ENCODE measurements at places on chromosomes 11 and 22.

DNA sequence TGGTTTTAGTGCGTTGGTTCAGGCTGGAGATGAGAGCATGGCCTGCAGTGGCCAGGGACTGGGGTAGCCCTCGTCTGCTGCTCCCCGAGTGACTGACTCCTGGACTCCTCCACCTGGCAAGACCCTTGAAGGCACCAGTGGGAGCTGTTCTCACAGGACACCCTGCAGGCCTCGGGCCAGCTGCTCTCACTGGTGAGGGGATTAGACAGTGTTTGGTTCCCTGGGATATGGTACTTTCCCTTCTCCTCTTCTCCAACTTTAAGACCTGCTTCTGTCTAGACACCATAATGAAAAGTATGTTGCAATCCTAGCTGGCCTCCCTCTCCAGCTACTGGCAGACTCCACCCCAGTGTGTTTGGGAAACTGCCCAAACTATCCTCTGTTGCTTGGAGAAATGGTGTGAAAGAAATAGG, 168.8 kb upstream of the CADM1 start:
- no peak for DNase-seq

- DNase-seq = no peak
These were observed 22.3 kb downstream of the PIK3IP1 start for GRCh38 chr22:31269892-31270579.

DNA sequence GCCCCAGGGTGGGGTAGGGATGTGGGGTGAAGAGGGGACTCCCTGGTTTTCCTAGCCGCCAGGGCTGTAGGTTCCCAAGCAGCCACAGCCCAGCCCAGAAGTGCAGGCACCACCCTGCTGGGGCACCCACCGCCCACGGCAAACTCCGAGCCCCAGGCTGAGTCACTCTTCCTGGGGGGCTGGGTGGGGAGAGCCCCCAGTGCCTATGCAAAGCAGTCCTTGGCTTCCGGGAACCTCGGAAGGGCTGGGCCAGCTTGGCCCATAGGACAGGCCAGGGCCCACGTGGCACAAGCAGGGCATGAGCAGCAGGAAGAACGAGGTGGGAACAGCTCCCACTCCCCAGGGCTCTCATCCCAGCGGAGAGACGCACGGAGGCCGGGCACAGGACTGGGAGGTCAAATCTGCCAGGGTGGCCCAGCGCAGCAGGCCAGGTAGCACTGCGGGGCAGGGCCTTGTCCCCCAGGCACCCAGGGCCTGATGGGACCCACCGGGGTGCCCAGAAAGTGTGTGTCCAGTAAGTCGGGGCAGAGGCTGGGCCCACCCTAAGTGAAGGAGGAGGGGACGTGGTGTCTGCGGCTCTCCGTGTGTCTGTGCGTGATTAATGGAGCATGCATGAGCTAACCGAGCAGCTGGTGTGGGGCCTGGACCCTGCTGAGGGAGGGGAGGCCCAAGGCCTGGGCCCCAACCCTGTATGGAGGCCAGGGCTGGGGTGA, 4.6 kb upstream of the IL17REL start:
- DNase-seq = no peak

GRCh38 chr22:46563381-46564083, 26.1 kb upstream of the CELSR1 start:
- peak; percentile 7 for DNase-seq

- DNase-seq = no peak
These were observed 1.3 kb downstream of the CSNK1E start for GRCh38 chr22:38315823-38316363.

DNA sequence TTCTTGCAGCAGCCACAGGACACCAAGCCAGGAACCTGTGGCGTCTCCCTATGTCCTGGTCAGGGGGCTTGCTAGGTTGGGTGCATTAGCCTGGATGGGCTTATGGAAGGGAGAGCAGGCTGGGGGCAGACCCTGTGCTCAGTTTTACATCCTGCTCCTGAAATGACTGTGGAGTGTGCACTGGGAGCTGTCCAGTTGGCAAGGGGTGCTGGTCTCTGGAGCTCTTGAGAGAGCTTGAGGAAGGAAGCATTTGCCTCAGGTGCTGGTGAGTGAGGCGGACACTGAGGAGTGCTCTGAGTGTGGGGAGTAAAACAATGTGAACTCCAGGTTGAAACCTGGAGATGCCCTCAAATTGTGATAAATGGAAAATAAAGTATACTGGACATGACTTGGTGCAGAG, 3.4 kb downstream of the SCGB1D4 start:
- no peak for DNase-seq

DNA sequence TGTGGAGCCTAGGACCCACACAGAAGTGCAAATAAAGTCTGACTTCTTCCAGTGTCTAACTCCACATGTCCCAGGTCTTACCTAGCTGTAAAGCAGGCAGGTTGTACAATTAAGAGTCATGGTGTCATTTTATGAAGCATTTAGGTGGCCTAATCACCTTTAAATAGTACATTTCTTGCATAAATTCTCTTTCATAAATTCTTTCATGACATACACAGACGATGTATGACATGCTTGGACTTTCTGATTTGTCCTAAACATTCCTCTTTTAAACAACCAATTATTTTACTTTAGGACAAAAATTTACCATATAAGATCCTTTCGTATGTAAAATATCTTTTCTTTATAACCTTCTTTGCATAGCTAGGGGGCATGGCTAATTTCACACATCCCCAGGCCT, 31.3 kb downstream of the TSKU start:
- no peak for DNase-seq

DNA sequence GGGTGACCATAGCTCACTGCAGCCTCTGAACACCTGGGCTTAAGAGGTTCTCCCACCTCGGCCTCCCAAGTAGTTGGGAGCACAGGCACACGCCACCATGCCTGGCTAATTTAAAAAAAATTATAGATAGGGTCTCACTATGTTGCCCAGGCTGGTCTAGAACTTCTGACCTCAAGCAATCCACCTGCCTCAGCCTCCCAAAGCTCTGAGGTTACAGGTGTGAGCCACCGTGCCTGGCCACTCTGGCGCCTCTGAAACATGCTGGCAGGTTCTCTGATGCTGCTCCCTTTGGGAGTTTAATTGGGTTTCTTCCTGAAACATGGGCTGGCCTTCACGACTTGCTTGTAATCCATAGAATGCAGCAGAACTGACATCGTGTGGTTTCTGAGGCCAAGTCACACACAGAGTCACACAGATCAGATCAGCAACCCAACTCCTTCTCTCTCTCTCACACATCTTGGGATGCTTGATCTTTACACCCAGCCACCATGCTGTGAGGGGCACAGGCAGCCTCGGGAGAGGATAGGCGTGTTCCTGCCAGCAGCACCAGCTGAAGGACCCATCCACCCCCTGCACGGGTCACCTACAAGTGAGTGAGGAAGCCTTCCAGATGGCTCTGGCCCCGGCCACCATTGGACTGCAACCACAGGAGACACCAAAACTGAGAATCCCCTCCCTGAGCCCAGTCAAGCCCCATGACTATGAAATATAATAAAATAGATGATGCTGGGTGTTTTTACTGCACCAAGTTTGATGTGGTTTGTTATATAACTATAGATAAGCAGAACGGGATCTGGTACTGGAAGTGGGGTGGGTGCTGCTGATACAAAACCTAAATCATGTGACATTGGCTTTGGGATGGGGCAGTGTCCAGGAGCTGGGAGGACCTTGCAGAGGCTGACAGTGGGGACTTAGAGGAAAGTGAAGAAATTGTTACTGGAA, 3.1 kb upstream of the GSC2 start:
- DNase-seq = no peak

- DNase-seq = no peak
These were observed 144.7 kb downstream of the TTC17 start for GRCh38 chr11:43503417-43503816.

- DNase-seq = no peak
These were observed 8.4 kb downstream of the DEAF1 start for GRCh38 chr11:686451-687243.

- DNase-seq = no peak
These were observed 78.3 kb upstream of the SCUBE2 start for GRCh38 chr11:9169595-9170295.

DNA sequence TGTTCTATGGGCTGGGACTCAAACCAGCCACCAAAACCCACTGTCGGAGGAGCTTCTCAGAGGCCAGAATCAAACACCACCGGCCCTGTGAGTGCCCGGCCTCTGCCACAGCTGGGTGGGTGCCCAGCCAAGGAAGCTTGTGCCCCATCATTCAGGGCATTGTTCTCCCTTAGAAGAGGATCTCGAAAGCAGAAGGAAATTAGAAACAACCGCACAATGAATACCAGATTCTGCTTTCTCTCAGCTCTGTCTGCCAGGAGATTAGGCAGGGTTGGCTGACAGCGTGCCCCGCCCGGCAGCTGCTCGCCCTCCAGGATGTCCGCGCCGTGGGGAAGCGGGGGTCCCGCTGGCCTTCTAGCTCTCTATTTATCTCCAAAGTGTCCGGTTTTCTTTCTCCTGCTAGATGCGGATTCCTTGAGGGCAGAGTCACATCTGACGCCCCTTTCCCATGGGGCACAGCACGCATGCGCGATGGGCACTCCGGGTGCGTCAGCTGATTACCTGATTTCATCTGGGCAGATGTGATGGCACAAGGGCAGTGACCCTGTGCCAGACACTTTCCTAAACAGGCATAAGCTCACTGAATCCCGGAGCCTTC, 25.5 kb downstream of the SCGB1A1 start:
- DNase-seq = no peak

GRCh38 chr22:27267145-27267544, 534.4 kb downstream of the MN1 start:
- no peak for DNase-seq

- DNase-seq = no peak
These were observed 303.1 kb upstream of the PLET1 start for GRCh38 chr11:112563808-112564207.

DNA sequence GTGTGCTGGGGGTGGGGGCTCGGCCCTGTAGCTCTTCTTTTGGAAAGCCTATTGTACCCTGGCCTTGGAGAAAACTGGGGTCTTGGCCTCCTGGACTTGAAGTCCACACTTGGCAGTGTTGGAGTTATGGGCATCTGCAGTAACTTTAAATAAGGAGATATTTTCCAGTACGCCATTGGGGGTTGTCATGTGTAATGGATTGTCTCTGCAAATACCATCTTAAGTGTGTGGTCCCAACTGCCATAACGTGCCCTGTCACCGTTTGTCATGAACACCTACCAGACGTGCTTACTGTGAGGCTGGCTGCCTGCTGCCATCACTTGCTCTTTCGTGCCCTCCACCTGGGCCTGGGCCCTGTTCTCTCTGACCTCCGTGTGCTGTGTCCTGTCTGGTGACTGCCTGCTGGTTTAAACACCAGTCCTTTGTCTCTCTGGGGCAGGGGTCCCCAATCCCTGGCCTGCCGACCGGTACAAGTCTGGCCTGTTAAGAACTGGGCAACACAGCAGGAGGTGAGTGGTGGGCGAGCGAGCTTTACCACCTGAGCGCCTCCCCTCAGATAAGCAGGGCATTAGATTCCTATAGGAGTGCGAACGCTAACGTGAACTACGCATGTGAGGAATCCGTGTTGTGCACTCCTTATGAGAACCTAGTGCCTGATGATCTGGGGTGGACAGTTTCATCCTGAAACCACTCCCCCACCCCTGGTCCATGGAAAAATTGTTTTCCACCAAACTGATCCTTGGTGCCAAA, 3.6 kb upstream of the ZDHHC8 start:
- no peak for DNase-seq

- DNase-seq = no peak
These were observed 245.9 kb upstream of the FAT3 start for GRCh38 chr11:91978747-91979146.

GRCh38 chr11:124069429-124070401, 28.6 kb upstream of the OR10G7 start:
- DNase-seq = peak; percentile 20

DNA sequence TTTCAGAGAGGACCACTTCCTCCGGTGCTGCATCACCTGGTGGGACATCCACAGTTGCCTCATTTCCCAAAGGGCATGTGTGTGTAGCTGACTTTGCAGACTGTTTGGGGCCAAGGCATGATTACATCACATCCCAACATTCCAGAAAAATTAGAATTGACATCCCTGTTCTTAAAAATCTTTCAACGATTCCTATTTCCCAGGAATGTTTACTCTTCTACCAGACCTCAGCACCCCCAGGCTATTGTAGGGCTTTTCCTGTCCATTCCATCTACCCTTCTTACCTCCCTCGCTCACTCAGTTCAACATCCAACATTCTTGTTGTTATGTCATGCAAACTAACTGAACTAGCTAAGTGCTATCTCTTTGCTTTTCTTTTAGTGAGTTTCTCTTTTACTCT, 37.3 kb downstream of the PIWIL4 start:
- no peak for DNase-seq

DNA sequence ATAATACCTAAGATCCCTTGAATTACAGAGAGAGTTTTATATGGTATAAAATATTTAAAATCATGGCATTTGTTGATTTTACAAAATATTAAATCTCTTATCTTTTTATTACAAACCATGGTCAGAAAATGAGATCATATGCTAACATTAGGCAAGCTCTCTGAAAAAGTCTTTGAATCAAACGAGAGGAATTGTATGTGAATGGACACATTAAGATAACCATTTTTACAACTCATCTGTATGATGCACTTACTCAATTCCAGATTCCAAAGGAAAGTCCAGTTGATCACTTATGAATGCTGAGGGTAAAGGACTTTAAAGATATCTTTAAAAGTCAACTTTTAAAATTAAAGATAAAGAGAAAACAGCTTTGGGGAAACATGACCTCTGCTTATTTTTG, 83.5 kb upstream of the LUZP2 start:
- DNase-seq = no peak

GRCh38 chr11:64316672-64317324, 561 bp downstream of the TRMT112 start:
- peak; percentile 46 for DNase-seq

- no peak for DNase-seq
These were observed 44.5 kb downstream of the RTL6 start for GRCh38 chr22:44453441-44454112.

DNA sequence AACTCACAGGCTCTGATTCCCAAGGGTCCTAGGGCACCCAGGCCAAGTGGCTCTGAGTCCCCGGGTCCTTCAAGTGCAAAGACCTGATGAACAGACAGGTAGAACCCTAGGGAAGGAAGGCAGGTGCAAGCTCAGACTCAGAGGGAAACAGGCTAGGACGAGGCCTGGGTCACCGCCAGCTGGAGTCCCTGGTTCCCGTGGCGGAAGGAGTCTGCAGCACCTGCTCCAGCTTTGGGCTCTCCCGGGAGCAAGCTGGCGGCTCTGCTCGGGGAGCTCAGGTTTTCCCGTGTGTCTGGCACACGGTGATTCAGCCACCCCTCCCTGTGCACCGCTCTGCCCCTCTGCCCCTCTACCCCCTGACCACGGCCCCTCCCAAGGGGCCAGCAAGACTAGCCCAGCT, 59.8 kb downstream of the WNT7B start:
- DNase-seq = no peak

DNA sequence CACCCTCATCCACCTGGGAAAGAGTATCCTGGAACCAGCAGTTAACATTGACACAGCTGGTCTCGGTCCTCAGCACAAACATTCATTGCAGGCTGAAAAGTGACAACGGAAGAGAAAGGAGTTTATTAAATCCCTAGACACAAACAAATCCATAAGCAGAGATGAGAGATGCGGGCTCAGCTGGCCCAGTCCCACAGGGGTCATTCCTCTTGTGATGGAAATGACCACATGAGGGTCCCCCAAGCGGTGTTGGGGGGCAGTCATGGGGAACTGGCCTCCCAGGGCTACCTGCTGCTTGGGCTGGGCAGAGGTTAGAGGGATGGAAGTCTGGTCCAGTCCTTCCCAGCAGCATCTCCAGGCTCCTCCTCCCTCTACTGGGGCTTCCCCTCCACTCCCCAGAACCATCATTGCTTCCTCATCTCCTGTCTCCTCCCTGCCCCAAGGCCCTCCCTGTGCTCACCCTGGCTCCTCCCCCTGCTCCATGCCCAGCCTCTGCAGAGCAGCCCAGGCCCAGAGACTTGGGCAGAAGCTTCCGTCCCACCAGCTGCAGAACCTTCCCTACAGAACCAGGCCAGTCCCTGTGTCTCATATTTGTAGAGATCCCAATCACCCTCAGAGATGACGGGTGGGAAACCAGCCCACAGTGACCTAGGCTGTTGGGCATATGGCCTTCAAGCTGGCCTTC, 5.4 kb upstream of the IGLL5 start:
- no peak for DNase-seq

All from NK-92 treated with Interleukin-12 subunit alpha and Interleukin-12 subunit beta, amount 100 ng/mL, for 24 hours (cell line).